WTC11 (cell line): ENCODE measurements at places on chromosomes 2 and 18. TPM values are rescaled to one million over a fixed set of nuclear protein-coding genes. Genes with fewer than 3 reads are reported as not detected.

TTL gene
- 39.9 to 44.2 TPM (median 42.4 TPM) in 3 replicates for total RNA-seq

DNA sequence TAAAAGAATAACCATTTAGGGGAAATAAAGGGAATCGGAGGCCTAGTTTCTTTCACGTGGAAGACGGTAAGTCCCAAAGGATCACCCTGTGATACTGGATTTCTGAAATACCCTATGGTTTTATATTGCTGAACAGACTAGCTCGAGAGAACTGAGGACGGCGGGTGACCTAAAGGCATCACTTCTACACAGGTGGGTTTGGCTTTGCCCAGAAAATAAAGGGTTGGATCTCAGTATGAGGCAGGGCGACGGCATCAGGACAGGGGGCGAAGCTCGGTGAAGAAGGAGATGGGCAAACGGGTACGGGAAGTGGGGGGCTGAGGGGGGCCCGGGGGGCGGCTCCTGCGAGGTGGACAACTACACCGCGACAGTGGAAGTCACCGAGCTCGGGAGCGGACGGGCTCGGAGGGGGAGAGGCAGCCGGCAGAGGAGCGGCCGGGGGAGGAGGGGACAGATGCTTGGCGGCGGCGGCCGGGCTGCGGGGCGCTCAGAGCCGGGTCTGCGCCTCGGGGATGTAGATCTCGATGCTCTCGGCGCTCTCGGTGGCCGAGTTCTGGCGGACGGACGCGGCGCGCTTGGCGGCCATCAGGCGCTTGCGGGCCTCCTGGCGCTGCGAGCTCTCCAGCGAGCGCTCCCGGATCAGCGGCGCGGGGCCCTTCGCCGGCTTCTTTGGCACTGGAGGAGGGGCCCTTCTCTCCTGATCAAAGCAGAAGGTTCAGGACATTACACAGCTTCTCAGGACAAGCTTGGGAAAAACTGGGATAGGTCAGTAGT, 48.9 kb downstream of the TGIF1 start:
- DNase-seq, result peak; percentile 78

EML6 gene
- total RNA-seq, result 1.9 to 2.5 TPM (median 2.1 TPM) in 3 replicates

ZNF385B gene
- total RNA-seq, result 1.3 to 2.2 TPM (median 2.2 TPM) in 3 replicates

GRCh38 chr2:47173986-47174732, 19.1 kb upstream of the STPG4 start:
- DNase-seq, result no peak

CAPN13 gene
- 1.7 to 2.4 TPM (median 2.0 TPM) in 3 replicates for total RNA-seq

GRCh38 chr18:2653467-2653866, 2.1 kb upstream of the SMCHD1 start:
- DNase-seq, result no peak

DNA sequence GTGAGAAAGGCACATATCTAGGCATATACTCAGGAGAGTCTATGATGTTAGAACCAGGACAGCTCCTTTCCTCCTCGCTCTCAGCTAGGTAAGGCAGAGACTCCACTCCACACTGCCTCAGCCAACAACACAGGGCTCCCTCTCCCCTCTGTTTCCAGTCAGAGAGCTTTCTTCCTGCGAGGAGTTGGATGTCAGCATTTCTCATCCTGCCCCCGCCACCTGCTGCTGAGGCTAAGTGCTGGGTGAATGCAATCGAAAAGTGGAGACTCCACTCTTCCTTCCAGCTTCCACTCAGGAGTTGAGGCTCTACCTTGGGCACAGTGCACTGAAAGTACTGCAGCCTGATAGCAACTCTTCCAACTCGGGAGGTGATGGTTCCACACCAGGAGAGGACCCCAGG, 177.2 kb upstream of the RAB6C start:
- no peak for DNase-seq

DNA sequence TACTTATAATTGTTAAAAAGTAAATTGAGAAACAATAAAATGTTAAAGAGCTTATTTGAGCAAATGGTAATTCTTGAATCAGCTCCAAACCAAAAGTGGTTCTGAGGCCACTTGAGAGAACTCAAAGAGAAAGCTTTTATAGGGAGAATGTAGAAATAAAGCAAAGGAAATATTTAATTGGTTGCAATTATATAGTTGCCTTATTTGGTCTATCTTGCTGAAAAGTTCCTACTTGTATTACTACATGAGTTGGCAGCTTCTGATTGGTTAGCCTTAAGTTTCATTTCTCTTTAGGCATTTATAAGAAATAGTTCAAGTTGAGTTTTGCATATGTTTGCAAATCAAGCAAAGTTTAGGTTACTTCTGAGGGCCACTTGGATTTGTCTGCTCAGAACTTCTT, 38.1 kb downstream of the SCN2A start:
- no peak for DNase-seq

SLC4A3 gene
- total RNA-seq, result 7.8 to 9.9 TPM (median 8.7 TPM) in 3 replicates

GRCh38 chr18:6624661-6625311, 104.7 kb upstream of the ARHGAP28 start:
- no peak for DNase-seq

- DNase-seq, result no peak
Observed at GRCh38 chr2:126449677-126450076, 206.3 kb upstream of the GYPC start.

ZSWIM2 gene
- not detected in 3 replicates for total RNA-seq

PPP1R1C gene
- total RNA-seq, result 3.4 to 8.7 TPM (median 3.7 TPM) in 3 replicates

SAG gene
- total RNA-seq, result 0.14 TPM in 1 of 3 replicates, not detected in the others

UGT1A3 gene
- not detected in 3 replicates for total RNA-seq

GRCh38 chr2:148582679-148583511, 61.7 kb upstream of the EPC2 start:
- no peak for DNase-seq

- DNase-seq, result no peak
Observed at GRCh38 chr2:153499439-153499838, 20.9 kb upstream of the RPRM start.

DNA sequence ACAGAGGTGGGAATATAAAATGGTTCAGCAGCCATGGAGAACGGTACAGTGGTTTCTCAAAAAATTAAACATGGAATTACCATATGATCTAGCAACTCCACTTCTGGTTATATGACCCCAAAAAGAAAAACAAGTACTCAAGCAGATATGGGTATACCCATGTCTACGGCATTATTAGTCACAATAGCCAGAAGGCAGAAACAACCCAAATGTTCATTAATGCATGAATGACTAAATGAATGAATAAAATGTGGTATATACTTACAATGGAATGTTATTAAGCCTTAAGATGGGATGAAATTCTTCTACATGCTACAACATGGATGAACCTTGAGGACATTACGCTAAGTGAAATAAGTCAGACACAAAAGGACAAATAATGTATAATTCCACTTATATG, 266.8 kb upstream of the FBXO11 start:
- DNase-seq, result no peak

PSD4 gene
- 1.5 to 2.7 TPM (median 2.3 TPM) in 3 replicates for total RNA-seq

- DNase-seq, result peak; percentile 65
Observed at GRCh38 chr2:119049968-119050704, 108.1 kb downstream of the MARCO start.

- DNase-seq, result no peak
Observed at GRCh38 chr2:108184419-108184818, 55.3 kb upstream of the SULT1C3 start.

DNA sequence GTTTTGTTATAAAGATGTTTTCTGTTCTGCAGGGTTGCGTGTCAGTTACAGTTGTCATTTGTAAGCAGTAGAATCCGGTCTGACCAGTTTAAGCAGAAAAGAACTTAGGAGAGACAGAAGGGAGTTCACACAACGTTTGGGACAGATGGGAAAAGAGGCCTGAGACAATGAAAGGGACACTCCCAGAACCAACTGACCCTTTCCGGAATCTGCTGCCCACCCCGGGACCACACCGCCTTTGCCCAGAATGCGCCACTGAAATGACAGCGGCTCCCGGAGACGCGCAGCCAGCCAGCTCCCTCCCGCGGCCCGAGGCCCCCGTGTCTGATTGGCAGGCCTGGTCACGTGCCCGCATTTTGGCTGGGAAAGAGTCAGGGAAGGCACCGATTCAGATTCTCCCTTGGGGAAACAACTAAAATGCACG, 244.6 kb downstream of the BCL2 start:
- peak; percentile 88 for DNase-seq
